Motor neuron (in vitro differentiated cells): ENCODE measurements at places on chromosomes 12 and 14. TPM values are rescaled to one million over a fixed set of nuclear protein-coding genes. Genes with fewer than 3 reads are reported as not detected.

Gene NCOR2
- total RNA-seq, result 19.0 and 19.7 TPM in 2 replicates

Gene SCN8A
- total RNA-seq, result 19.2 and 27.7 TPM in 2 replicates

Gene KICS2
- total RNA-seq, result 13.5 and 15.5 TPM in 2 replicates

Gene DIO3
- 0.90 and 1.1 TPM in 2 replicates for total RNA-seq

Gene CCDC175
- 1.2 and 1.3 TPM in 2 replicates for total RNA-seq

DNA sequence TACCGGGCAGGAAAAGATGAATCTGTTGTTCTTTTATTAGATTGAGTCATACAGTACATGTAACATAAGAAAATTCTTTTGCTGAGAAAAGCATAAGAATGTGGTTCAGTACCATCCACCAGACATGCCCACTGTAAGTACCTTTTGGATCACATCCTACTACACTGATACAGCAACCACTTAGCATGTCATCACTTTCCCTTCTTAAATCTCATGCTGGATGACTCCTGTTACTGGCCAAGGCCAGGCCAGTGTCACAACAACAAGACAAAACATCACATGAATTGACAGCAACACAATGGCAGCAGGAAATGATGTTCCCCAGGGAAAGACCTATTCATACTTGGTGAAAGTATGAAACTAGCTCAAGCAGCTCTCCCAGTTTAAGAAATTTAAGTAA lies 46.4 kb downstream of the STXBP6 start:
- ATAC-seq, result no peak

DNA sequence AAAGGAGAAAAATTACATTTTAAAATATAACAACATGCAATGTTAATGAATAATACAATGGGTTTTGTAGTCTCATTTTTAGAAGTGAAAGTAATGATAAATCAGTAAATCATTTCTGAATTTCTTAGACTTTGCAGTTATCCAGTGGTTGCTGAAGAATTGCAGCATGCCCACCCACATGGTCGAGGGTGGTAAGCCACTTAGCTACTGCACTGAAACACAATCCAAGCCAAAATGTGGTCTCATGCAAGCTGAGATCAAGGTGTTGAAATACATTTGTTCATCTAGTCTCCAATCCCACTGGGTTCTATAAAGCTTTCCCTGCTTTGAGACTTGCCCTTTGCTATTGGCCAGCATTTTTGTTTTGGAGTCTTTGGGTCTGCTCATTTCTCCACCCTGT lies 247.9 kb downstream of the NELL2 start:
- ATAC-seq, result no peak

DNA sequence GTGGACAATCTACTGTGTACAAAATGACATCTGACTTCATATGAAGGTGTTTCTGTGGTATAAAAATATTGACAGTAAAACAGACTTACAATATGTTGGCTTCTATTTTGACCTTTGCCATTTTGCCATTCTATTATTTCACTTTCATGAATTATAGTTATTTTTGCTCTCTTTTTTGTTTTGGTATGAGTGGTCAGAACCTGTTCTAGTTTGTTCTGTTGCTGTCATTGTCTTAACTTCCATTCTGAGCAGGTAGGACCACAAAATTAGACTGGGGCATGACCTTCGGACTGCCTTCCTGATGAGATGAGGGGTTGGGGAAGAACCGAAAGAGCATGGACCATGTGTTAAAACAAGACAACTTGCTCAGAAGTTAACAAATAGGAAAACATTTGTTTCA lies 36.5 kb upstream of the IFNG-AS1 start:
- ATAC-seq, result no peak

DNA sequence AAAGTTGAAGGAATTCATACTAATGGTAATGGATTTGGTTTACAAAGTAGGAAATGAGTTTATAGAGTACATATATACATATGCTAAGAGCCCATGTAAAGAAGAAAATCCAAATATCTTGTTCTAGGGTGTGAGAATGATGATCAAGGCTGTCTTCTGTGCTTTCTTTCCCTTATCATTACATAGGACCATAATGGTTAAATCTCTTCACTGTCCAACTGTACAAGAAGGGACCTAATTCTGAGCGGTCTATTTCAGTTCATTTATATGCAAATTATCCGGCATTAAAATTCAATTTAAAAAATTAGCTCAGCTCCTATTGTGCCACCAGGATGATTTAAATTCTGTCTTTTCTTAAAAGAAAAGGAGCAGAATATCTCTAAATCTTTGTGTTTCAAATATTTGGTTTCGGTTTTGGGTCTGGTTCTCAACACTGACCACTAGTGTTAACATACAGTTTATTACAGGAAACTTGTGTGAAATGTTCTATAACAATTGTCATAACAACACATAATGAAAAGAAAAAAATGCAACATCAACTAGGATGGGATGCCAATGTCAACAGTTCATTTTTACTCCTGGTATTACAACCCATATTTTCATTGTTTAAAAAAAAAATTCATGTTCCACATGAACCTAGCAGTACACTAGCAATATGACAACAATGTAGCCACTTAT lies 16.8 kb downstream of the OR4K1 start:
- peak; percentile 73 for ATAC-seq

- no peak for ATAC-seq
Observed at GRCh38 chr14:102196902-102197230, 57.2 kb downstream of the WDR20 start.

DNA sequence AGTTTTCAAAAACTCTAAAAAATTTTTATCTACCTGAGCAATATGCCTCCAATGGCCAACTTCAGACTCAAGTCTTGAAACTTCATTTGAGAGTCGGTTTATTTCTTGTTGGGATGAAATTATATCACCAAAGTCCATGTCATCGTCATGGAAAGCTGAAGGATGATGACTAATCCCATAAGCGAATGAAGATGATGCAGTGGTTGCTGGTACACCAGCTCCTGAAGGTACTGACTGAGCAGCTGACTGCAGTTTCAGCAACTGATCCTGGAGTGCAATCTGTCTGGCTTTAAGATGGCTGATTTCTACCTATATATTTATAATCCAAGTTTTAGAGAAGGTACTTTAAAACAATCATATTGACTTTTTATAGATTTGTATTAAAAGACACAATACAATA lies 18.3 kb downstream of the TRIP11 start:
- no peak for ATAC-seq

DNA sequence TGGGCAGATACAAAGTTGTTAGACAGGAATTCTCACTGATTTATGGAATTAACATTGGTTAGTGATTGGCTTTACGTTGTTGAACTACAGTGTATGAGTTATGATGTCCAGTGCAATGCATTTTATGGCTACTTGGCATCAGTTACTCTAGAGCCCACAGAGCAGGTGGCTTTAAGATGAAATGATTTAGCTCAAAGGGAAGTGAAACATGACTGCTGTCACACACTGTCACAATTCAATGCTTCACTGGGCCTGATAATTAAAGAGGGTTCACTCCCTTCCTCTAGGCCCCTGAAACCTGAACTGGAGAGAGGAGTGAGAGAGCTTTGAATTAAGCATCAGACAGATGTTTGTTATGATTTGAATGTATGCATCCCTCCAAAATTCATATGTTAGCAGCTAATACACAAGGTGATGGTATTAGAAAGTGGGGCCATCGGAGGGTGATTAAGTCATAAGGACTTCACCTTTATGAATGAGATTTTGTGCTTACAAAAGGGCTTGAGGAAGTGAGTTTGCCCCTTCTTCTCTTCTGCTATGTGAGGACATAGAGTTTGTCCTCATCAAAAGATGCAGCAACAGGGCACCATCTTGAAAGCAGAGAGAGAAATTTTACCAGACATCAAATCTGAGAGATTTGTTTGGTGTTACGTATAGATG lies 175.8 kb upstream of the GRIN2B start:
- ATAC-seq, result no peak

DNA sequence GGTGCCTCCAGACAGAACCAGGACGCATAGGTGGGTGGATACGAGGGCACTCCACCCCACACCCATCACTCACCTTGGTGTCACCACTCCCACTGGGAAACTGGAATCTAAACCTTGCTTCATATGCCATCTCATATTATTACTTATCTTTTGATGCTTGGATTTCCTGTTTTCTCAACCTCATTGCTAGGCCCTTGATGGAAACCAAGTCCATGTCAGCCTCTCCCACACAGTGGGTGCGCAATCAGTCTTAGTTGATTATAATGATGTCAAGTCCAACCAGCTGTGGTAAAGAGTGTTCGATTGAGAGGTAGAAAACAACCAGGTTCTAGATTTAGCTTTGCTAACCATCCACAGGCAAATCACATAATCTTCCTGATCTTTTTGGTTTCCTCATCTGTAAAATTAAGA lies 584 bp upstream of the DDHD1 start:
- no peak for ATAC-seq

DNA sequence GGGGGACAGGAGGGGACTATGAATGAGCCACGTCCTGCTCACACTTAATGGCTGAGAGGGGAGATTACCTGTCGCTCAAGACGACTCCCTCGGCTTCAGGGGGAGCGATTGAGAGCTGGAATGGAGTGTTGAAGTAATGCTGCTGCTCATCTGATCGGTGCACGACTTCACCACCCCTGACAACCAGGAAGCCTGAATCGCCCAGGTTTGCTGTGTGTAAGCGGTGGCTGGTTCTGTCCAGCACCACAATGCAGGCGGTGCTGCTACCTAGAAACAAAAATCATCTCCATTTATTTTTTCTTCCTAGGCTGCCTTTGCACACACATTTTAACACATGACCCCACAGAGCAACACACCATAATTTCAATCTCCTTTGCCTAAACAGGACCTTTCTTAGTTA lies 37.3 kb downstream of the PPTC7 start:
- no peak for ATAC-seq

DNA sequence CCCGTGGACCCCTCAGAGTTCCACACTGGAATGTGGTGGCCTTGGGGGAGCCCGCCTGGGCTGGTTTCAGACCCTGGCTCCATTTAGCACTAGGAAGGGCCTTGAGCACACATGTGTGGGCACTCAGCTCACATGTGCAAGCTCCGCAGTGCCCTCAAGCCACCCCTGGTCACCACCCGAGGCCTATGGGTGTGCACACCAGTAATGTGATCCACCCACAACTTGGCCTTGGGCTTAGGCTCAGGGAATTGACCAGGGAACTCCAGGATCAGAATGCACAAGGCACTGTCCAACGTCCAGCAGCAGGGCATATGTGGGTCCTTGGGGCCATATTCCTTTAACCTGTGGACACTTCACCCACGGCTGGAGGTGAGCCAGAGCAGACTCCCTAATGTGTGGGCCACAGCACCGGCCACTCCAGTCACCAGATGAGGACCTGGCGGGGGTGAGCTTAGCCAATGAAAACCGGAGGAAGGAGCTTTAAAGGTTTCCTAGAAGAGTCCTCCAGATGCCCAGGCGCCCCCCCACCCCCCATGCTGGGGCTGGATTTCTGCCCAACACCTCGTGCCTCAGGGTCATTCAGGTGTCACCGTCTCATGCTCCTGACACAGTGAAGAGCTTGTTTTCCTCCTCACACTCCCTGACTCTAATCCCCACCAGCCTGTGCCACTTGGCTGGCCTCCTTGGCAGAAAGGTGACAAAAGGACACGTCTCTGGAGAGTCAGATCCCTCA lies 209.2 kb downstream of the ZFP36L1 start:
- no peak for ATAC-seq
